ENCODE measurements at places on chromosomes 16 and 17.
A peak's percentile ranks its signal among the peaks of the same experiment; 100 is the strongest.

GRCh38 chr17:33515974-33516373, 222.9 kb upstream of the ASIC2 start:
- no peak for DNase-seq

- DNase-seq: no peak
These were observed 346.6 kb upstream of the SALL1 start for GRCh38 chr16:51497541-51498211.

DNA sequence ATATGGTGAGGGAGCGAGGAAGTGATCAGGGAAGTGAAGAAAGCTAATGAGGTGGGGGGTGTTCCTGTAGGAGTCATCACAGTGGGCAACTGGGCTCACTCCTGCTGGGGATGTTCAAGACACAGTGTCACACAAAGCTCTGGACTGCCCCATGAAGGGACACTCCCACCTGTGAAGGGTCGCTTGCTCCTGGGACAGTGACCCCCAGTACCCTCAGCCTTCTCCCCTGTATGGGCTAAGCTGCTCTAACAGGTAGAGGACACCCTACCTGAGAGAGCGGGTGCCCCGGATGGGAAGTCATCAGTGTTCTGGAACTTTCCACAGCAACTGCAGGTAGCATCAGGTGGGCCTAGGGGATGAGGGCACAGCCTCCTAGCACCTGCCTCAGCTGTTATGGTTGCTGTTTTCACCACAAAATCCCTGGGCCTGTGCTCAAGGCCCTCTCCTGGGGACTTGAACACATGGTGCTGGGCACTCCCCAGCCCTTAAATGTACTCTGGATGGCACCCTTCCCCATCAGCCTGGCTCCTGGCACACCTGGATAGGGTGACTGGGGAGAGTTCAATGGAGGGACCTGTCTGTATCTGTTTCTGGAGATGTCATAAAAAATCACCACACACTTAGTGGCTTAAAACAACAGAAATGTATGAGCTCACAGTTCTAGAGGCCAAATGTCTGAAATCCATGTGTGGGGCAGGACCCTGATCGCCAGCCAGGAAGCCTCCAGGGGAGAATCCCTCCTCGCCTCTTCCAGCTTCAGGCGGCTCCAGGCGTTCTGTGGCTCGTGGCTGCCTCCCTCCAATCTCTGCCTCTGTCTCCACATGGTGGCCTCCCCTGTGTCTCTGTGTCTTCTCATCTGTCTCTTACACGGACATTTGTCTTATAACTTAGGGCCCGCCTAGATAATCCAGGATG, 104.0 kb upstream of the CDH5 start:
- DNase-seq: no peak

- DNase-seq: no peak
These were observed 101.0 kb downstream of the CDYL2 start for GRCh38 chr16:80703131-80704071.

DNA sequence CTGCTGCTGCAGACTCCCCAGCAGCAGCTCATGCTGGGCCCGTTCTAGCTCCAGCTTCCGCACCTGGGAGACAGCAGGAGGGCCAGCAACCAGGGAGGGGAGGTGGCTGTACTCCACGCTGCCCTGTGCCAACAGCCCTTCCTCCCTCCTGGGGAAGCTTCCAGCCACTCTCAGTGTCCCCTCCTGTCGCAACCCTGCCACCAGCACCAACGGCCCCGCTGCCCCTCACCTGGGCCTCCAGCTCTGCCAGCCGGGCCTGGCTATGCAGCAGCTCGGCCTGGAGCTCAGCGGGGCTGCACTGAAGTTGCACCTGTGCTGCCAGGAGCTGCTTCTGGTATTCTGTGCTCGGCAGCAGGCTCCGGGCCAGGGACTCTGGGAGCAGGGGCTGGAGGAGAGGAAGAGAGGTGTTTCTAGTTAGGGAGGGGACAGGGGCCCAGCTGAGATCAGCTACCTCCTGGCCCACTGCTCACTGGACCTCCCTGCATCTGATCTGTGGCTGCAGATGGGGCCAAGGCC, 15.4 kb upstream of the MRPL38 start:
- DNase-seq: no peak

- no peak for DNase-seq
These were observed 29.5 kb upstream of the CDH1 start for GRCh38 chr16:68707340-68708152.

- DNase-seq: no peak
These were observed 41.8 kb downstream of the SCNN1B start for GRCh38 chr16:23343643-23344612.

DNA sequence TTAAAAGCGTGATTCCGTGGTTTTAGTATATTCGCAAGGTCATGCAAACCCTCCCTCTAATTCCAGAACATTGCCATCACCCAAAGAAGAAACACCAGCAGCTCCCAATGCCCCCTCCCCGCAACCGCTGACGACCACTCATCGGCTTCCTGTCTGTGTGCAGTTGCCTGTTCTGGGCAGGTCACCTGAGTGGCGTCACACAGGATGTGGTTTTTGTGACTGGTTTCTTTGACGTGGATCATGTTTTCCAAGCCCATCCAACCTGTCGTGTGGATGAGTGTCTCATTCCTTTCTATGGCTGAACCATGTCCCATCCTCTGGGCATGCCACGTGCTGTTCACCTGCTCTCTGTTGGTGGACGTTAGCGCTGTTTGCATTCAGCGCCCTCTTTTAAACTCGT, 8.2 kb upstream of the ATP2C2 start:
- no peak for DNase-seq

DNA sequence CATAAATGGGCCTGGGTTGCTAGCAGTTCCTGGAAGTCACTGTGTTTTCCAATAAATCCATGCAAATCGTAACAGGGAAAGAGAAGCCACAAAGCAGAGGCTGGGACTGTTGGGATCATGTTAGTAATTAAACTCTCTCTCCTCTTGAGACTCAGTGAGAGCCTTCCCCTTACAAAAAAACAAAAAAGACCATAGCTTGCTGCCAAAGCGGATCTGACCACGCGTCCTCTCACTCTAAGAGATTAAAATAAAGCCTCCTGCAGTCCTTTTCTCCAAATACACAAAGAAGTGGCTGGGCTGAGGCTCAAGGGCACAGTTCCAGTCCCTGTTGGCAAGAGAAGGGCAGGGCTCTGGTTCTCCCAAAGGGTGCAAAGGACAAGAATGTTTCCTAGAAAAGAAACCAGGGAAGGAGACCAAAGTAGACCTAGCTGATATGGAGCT, 38.5 kb downstream of the PIGL start:
- DNase-seq: no peak

- no peak for DNase-seq
These were observed 264.3 kb upstream of the MAF start for GRCh38 chr16:79864781-79865391.

- no peak for DNase-seq
These were observed 9.1 kb downstream of the WSCD1 start for GRCh38 chr17:6079155-6079888.

DNA sequence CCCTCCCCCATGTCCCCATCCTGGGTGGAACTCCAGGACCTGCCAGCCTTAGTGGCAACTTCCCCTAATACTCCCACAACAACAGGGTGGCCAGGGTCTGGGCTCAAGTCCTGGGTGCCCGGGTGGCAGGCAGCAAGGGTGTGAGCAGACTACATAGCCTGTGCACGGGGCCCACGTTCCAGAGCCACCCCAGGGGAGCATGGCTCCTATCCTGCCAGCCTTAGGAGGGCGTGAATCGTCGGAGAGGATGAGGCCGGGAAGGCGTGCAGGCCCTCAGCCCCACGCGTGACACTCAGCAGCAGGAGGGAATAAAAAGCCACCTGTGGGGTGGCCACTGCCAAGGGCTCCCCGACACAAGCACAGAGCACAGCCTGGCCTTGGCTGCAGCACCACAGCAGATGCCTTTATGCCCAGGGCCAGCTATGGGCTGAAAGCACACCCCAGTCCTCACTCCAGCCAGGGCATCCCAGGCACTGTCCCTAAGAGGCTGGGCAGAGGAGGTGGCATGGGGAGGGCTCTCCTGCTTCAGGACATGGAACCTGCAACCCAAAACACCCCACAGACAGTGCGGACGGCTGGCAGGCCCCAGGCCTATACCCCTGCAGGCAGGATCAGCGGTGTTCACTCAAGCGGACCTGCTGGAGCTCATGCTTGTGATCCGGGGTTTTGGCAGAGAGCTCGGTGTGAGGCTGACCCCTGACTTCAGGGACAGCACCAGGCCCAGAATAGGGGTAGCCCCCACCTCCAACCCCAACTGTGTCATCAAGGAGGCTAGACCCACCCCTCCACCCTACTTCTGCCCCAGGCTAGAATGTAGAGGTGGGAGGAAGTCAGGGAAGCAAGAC, 2.7 kb downstream of the BCAR1 start:
- DNase-seq: no peak

DNA sequence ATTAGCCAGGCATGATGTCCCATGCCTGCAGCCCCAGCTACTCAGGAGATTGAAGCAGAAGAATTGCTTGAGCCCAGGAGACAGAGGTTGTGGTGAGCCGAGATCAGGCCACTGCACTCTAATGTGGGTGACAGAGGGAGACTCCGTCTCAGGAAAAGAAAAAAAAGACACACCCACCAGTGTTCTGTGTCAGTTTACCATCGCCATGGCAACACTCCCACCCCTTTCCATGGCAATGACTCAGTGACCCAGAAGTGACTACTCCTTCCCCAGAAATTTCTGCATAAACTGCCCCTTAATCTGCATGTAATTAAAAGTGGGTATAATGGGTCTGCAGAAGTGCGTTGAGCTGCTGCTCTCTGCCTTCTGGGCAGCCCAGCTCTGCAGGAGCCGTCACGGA, 4.0 kb upstream of the ZC3H18 start:
- DNase-seq: peak; percentile 49

- DNase-seq: no peak
These were observed 16.2 kb downstream of the MLYCD start for GRCh38 chr16:83915081-83915480.

DNA sequence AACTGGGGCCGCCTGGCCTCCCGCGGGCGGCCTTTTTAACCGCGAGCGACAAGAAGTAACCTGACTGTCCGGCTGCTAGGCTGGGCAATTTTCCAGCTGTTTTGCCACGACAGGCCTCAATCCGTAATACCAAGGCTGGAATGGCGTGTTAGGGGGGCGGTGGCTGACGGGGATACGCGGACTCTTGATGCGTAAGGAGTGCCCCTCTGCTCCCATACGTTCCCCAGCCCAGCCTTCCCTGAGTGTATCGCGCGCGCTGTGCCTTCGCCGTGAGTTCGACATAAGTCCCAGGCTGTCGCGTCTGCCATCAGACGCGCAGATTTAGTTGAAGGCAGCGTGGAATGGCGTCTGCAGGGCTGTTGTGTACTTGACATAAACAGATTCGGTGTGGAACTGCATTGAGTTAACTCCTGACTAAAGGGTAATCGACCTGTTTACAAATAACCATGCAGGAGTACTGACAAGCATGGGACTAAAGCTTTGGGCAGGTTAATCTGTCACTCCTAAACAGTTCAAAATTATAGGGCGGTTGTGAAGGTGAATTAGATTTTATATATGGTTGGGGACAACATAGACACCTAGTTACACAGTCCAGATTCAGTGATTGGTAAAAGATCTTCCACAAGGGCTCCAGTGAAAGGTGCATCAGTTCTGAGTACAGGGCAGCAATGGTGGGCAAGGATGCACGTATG, 16.6 kb upstream of the ERN1 start:
- peak; percentile 61 for DNase-seq

GRCh38 chr17:29155227-29155965, 24.8 kb downstream of the MYO18A start:
- DNase-seq: peak; percentile 76

DNA sequence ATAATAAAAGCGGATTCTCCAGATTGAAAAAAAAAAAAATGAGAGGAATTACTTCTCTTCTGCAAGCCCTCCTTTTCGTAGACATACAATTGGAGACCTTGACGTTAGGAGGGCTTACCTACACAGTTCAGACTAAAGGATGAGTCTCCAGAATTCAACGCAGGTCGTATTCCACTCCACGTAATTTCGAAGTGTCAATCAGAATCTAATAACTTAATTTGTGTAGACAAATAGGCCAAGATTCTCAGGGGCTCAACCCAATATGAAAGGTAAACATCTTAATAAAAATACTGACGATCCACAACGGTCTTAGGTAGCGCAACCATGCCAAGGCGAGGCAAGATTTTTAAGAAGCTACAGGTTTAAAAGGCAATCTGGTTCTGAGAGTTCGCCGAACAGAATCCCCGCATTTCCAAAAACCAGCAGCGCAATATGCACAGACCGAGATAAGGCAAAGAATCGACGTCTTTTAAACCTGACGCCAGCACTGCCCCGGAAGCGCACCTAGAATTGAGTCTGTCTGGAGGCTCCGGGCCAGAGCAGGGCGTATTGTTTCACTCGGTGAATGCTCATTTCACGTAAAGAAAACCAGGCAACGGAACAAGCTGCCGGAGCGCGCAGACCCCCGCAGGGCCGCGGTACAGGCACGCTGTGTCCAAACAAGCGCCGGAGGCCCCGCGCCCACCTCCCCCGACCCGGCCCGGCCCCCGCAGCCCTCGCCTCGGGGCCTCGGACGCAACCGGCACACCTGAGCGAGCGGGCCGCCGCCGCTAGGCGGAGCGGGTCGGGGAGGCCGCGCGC, 623 bp downstream of the MBTPS1 start:
- no peak for DNase-seq

DNA sequence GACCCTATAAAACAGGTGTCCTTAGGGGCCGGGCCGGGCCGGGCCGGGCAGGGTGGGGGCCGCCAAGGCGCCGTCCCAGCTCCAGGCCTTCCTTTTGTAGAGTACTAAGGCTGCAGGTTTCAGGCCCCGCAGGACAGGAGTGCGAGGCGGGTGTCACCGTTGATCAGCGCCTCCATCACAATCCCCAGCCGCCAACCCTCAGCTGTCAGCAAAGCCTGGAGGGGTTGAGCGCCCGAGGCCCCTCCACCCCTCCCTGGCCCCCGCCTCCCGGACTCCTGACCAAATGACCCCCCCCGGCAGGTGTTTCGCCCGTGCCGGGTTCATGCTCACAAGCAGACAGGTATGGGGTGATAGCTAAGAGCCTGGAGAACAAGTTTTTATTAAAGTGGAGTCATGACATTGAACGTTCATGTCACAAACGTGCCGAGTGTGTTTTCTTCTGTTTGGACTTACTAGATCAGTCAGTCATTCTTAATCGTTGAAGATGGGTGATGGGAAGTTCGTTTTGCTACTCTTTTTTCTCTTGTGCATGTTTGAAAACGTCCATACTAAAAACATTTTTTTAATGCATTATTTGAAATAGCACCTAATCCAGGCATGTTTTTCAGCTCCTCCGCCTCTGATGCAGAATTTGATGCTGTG, 534 bp downstream of the ARL2BP start:
- no peak for DNase-seq

- DNase-seq: no peak
These were observed 16.3 kb upstream of the CDH15 start for GRCh38 chr16:89155184-89155679.

DNA sequence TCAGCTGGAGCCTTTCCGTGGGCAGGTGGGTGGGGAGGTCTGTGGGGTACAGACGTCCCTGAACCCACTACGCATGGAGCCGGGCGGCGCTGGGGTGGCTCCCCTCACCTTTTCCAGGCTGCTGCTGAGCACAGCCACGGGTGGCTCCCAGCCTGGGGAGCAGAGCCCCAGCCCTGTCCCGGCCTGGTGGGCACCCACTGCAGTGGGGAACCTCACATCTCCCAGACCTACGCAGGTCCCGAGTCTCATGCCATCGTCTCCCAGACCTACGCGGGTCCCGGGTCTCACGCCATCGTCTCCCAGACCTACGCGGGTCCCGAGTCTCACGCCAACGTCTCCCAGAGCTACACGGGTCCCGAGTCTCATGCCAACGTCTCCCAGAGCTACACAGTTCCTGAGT, 17.0 kb upstream of the APRT start:
- DNase-seq: no peak

Measured in activated CD4-positive, CD25-positive, alpha-beta regulatory T cell treated with anti-CD3 and anti-CD28 coated beads, Interleukin-2, amount 50 U/mL, for 72 hours (primary cell).